ENCODE measurements at places on chromosomes 1 and 21.
A peak's percentile ranks its signal among the peaks of the same experiment; 100 is the strongest.

- DNase-seq, result no peak
These were observed 28.1 kb downstream of the IL23R start for GRCh38 chr1:67194209-67194863.

GRCh38 chr21:16821588-16821987, 691.3 kb upstream of the CXADR start:
- DNase-seq, result no peak

DNA sequence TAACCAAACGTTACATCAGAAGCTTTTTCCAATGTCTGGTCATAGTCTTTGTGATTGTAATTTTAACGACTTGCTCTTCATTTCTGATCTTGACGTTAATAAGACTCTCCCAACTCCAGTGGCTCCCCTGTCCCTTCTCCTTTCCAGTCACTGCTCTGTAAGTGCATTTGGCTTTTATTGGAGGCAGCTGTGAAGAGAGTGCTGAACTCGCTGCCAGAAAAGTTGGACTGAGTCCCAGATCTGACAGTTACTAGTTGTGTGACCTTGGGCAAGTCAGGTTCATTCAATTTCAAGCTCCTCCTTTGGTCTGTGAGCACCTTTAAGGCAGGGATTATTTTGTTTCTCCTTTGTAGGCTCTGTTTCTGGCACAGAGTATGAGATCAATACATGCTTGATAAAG, 109.6 kb upstream of the TSPAN2 start:
- DNase-seq, result no peak

DNA sequence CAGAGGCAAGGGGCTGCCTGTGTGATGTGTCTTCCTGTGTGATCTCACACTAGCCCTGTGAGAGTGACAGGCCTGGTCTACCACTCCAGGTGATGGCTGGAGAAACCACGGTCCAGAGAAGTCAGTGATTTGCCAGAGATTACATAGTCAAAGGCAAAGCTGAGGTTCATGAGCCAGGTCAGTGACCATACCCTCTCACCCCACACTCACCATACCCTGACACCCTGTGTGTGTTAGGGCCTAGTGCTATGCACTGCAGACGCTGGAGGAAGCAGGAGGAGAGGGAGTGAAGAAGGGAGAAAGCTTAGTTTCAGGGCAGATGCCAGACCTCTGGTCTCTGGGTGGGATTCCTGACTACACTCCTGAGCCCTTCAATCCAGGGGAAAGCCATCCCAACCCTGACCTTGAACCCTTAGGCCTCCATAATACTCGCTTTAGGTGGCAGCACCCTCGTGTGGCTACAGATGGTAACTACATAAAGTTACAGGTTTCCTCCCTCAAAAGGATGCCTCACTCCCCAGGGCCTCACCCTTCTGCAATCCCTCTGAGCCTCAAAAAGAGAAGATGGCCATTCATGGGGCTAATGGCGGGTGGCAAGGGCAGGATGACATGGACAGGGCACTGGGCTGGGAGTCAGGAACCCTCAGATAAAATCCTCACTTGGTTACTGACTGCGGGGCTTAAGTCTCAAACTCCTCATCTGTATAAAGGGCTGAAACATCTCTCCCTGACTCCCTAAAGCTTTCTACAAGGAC, 20.8 kb upstream of the SDC3 start:
- no peak for DNase-seq

- no peak for DNase-seq
These were observed 274.2 kb downstream of the GRIK3 start for GRCh38 chr1:36760081-36760480.

DNA sequence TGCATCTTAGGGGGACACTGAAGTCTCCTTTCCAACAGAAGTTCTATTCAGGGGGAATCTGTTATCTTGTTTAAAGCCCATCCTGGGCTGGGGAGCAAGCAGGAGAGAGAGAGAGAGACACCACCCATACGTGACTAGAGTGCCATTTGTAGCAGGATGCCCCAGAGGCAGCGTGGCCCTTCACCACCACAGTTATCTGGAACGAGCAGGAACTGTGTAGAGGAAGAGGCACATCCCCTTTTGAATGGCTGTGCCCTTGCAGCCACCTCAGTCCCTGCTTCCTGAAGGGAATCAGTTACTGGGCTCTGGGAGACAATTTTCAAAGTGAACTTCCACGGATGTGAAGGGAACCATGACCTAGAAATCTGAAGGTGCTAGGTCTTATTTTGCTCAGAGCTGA, 19.4 kb upstream of the LAMTOR5 start:
- no peak for DNase-seq

- DNase-seq, result no peak
These were observed 81.5 kb upstream of the DPYD start for GRCh38 chr1:98002288-98002687.

- no peak for DNase-seq
These were observed 16.8 kb downstream of the DHX9 start for GRCh38 chr1:182855911-182856310.

DNA sequence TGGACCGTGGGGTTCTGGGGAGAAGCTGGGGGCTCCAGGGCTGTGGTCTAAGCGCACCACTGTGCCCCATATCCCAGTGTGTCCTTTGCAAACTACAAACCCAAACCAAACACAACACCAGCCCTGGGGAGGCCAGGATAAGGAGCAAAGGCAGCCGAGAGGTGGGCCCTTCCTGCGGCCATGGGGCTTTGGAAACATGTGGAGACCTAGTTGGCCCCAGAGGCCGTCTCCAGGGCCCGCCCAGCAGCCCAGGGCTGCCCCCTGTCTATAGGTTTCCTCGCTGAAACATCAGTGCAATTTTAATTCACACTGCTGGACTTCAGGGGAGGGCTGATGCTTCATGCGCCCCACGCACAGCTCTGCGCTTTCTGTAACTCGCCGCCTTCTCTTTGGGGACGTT, 61.3 kb downstream of the PRDM16 start:
- DNase-seq, result no peak

DNA sequence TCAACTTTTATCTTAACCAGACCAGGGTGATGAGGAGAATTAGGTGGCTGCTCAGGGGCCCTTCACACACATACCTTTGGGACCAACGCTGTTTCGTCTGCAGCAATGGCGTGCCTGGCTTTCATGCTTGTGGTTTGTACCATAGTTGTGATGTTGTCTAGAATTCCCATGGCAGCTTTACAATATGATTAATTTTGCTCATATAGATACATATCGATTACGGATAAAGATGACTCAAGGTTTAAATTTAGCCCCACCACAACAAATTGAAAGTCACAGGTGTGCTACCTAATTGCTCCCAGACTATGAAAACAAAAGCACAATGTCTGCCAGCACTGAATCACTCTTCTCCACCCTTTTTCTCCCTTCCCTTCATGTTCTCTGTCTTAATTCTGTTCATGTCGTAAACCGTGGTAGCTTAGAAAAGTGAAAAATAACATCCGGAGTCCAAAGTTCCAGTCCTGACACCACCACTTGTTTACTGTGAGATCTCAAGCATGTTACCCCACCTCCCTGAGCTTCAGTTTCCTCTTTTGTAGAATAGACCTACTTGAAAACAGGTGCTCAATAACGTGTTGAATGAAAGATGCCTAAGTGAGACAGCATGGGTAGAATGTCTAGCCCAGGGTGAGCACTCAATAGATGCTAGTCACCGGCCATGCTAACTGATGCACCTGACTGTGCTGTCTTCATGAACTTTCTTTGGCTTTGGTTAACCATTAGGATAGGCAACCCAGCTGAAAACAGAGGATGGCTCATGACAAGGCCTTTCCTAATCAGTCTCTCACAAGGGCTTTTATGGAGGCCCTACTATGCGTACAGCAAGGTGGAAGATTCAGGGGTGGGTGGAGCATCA, 22.1 kb upstream of the JUN start:
- no peak for DNase-seq

GRCh38 chr1:152506899-152507498, 3.6 kb upstream of the LCE5A start:
- no peak for DNase-seq

GRCh38 chr1:194289569-194290266, 1103.3 kb upstream of the B3GALT2 start:
- no peak for DNase-seq

DNA sequence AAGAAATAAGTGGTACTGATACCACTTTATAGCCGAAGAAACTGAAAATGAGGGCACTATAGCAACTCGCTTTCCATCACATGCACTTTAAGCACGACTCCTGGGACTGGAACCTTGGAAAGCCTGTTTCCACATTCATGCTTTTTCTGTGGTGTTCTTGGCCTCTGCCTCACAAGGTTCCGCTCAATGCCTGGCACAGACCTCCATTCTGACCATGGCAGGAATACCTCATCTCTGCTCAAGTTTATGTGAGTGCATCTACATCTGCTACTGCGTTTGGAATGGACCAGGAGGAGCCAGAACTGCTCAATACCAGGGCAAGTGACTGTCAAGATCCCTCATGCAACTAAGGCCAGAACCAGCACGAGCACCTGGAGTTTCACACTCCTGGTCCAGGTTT, 11.6 kb downstream of the NGF start:
- no peak for DNase-seq

DNA sequence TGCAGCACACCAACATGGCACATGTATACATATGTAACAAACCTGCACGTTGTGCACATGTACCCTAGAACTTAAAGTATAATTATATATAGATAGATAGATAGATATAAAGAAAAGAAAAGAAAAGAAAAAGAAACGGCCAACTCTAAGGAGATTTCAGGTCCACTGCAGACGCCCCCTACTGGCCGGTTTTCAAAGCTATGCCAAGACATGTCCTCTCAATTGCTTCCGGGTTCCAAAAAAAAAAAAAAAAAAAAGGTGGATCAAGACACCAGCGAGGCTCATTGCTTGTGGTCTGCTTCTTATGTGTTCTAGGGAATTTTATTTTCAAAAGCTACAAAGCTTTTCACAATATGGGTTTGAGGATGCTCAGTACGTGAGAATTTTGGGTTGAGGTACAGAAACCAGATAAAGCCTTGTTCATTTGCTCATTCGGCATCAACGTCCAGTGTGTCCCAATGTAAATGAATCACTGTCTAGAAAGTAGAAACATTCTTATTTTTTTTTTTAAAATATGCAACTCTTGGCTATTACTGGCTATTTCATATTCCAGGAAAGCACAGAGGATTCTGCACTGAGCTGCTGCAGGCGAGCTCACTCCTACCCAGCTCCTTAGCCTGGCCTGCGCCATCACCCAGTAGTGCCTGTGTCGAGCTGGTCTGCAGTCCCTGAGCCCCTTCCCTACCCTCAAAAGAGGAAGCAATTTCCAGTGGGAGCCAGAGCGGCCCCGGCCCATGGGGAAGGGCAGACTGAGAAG, 643.0 kb downstream of the KIF26B start:
- DNase-seq, result no peak

GRCh38 chr1:225388372-225388771, 39.5 kb downstream of the LBR start:
- no peak for DNase-seq

- DNase-seq, result no peak
These were observed 239.6 kb upstream of the BEND5 start for GRCh38 chr1:49016030-49016977.

DNA sequence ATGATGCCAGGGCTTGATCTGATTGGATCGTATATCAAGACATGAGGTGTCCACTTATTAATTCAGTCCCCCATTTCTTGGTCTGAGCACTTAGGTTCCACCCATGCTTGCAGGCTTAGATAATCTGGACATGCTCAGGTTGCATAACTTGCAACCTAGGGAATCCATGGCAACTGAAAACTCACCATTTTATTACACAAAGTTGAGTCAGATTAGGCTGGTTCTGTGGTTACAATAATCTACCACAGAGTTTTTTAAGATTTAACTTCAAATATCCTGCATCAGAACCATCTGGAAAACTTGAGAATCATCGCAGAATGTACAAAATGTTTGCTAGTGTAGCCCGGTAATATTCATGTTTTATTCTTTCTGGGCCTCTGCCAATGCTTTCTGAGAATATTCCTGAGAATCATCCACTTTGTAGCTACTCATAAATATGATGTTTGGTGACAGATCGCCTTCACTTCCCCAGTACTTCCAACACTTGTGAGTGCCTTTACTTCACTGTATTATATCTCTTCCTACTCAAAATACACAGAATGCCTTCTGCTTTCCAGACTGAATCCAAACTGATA, 707.2 kb upstream of the ADAMTS5 start:
- DNase-seq, result no peak

DNA sequence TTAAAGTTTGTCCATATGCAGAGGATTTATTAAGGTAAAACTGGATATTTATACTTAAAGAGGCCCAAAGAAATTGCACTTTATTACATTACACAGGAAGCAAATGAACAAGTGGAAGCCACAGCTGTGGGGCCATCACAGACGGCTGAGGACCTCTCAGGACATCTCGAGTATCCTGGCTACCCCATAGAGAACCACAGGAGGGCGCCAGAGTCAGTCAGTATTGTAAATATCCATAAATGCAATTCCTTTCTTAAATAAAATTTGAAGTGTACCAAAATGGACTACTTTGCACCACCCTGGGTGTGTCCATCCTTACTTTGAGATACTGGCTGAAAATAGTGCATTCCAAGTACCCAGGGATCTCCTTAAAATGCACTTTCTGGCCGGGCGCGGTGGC, 257.2 kb downstream of the MRPL39 start:
- no peak for DNase-seq

DNA sequence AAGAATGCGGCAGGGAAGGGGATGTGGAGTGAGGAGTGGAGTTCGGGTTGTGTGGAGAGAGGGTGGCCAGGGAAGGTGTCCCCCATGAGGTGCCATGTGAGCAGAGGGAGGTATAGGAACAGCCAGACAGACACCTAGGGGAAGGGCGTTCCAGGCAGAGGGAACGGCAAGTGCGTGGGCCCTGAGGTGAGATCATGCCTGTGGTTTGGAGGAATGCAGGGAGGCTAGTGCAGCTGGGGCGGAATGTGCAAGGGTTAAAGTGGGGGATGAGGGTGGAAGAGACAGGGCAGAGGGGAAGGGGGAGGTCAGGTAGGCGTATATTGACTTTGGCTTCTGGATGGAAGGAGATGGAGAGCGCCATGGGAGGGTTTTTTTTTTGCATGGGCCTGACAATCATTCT, 31.6 kb upstream of the PADI6 start:
- DNase-seq, result no peak

- no peak for DNase-seq
These were observed 17.9 kb downstream of the IFNAR2 start for GRCh38 chr21:33247599-33247998.

GRCh38 chr1:229205854-229206253, 65.1 kb upstream of the RAB4A start:
- DNase-seq, result no peak

- no peak for DNase-seq
These were observed 96.5 kb downstream of the SMYD2 start for GRCh38 chr1:214377485-214377884.

- DNase-seq, result peak; percentile 69
These were observed 51.5 kb downstream of the PTPRF start for GRCh38 chr1:43582162-43582566.

GRCh38 chr1:118739501-118739900, 248.6 kb downstream of the TBX15 start:
- DNase-seq, result no peak

- DNase-seq, result no peak
These were observed 69.6 kb upstream of the CCDC190 start for GRCh38 chr1:162930532-162930931.
